ENCODE measurements at places on chromosomes 7 and 10. TPM values are rescaled to one million over a fixed set of nuclear protein-coding genes. Genes with fewer than 3 reads are reported as not detected.

DNA sequence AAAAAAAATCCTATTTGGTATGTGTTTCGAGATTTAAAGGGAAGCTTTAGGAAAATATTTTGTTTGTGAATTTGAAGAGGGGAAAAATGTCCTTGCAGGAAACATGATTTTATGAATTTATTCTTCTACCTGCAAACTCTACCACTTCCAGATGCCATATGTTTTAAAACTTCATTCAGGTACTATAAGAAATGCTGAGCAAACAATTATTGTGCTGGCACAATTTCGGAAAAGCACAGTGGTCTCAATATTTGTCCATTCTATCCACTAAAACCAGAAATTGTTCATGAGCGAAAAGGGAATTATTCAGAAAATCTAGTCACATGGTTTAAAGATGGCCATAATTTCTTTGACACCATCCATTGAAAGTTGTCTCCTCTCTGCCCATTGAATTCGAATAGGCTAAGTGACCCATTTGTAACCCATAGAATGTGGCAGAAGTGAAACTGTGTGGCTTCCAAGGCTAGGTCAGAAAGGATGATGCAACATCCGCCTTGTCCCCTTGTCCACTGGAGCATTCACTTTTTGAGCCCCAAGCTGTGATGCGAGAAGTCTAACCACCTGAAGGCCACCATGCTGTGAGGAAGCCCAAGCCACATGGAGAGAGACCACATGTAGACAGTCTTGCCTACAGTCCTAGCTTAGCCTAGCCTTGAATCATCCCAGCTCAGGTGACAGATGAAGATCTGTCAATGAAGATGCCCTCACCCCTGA lies 189.8 kb upstream of the PRKCQ start:
- no peak for DNase-seq

Gene FAM237B
- not detected for total RNA-seq

GRCh38 chr7:14332155-14332554 lies 342.7 kb upstream of the ETV1 start:
- DNase-seq: peak; percentile 29

Gene IDI2
- not detected for total RNA-seq

DNA sequence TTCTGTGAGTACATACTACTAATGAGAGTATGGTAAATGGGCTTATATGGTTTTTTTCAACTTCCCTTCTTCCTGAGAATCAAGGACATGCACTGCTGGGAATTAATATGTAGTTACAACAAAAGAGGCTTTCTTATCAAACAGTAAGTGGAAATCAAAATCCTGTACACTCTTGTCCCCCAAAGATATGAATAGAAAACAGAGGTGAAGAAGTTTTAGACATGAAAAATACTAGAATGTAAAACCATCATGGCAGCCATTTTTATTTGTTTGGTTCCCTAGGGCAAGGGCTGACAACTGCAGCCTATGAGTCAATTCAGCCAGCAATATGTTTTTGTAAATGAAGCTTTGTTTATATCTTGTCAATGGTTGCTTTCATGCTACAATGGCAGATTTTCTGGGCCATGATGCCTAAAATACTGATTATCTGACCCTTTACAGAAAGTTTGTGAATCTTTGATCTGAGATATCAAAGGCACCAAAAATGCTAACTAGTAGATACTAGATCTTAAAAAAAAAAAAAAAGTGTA lies 422.4 kb downstream of the PARD3 start:
- DNase-seq: no peak

DNA sequence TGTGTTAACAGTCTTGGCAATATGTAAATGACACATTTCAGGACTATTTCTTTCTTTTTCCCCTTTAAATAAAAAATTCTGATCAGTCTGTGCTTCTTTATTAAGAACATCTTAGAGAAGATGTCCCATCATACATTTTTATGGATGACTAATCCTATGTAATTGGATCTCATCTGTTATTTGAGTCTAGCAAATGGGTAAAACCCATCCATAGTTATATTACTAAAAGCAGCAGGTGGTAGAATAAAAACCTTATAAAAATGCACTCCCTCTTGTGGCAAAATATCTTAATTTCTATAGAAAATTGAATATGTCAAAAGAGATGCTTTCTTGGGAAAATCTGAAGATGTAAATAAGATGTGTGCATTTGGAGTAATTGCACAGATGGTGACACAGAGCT lies 35.3 kb downstream of the TRRAP start:
- DNase-seq: no peak

DNA sequence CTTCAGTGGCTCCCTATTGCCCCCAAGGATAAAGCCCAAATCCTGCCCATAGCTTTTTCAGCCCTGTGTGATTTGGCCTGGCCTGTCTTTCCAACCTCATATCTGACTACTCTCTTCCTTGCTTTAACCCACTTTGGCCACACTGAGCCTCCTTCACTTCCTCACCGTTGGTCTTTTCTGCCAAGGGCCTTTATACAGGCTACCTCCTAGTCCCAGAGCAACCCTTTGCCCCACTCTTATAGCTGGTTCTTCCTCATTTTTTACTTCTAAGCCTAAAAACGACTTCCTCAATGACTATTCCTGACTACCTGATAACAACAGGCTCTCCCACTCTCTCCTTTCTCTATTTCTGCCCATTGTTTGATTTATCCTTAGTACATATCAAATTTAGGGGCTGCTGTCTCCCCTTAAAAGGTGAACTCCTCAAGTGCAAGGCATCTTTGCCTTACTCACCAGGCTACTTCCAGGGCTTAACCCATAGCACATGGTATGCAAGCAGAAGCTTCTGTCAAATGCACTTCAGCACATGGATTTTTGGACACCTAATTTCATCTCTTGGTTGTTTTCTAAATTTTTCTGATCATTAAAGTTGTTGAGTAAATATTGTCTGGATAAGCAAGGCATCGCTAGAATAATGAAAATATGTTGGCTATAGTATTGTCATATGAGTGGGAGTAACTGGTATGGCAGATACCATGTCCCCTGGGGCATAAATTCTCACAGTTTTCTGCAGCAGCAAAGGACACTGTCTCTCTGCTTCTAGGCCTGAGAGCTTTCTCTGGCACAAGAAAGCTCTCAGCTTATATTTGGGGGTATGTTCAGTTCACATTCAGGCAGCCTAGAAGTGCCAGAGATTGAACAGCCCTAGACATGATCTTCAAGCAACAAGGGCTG lies 201.5 kb upstream of the GPR26 start:
- no peak for DNase-seq

Gene TMEM176B
- not detected for total RNA-seq

DNA sequence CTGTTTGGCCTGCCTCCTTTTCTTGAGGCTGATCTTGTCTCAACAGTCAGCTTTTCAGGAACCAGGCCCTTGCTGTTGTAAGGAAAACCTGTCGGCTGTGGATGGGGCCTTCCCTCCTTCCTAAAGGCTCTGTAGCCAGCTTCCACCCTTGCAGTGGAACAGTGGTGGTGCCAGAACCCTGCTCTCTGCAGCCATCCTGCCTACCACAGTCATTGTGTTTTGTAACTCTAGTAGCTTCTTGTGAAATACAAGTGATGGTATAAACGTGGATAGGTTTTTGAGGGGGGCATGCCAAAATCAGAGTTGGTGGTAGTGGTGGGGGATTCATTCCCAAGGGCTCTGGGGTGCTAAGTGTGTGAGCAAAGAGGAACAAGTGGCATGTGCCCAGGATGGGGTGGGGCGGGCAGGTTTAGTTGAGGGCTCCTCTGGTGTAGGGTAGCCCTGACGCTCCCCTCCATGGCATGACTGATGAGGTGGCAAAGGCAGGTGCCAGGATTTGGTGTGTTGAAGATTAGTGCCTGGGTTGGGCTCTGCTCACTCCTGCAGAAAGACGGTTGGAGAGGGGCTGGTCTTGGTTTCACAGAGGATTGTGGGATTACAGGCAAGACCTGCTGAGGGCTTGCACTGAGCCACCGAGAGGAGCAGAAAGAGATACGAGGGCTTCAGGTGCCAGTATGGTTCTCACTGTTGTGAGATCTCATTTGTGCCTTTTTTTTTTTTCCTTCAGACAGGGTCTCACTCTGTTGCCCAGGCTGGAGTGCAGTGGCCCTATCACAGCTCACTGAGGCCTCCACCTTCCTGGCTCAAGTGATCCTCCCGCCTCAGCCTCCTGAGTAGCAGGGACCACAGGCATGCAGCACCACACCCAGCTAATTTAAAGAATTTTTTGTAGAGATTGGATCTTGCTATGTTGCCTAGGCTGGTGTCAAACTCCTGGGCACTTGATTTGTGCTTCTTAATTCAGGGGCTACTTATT lies 7.4 kb downstream of the TSPAN14 start:
- DNase-seq: no peak

- DNase-seq: no peak
Observed at GRCh38 chr7:97015279-97015678, 9.4 kb downstream of the DLX5 start.

Gene ATP5F1C
- 291 TPM for total RNA-seq

DNA sequence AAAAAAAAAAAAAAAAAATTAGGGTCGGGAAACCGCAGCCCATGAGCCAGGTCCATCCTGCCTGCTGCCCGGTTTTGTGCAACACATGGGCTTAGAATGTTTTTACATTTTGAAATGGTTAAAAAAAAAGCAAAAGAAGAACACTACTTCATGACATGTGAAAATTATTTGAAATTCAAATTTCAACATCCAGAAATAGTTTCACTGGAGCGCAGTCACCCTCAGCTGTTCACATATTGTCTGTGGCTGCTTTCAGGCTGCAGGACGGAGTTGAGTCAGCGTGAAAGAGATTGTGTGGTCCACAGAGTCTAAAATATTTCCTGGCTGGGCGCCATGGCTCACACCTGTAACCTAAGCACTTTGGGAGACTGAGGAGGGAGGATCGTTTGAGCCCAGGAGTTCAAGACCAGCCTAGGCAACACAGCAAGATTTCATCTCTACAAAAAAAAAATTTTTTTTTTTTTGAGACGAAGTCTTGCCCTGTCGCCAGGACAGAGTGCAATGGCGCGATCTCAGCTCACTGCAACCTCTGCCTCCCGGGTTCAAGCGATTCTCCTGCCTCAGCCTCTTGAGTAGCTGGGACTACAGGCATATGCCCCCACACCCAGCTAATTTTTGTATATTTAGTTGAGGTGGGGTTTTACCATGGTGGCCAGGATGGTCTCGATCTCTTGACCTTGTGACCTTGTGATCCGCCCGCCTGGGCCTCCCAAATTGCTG lies 63.9 kb upstream of the ECHDC3 start:
- peak; percentile 62 for DNase-seq

- DNase-seq: peak; percentile 87
Observed at GRCh38 chr10:86969421-86970041, 1.2 kb downstream of the ADIRF start.

DNA sequence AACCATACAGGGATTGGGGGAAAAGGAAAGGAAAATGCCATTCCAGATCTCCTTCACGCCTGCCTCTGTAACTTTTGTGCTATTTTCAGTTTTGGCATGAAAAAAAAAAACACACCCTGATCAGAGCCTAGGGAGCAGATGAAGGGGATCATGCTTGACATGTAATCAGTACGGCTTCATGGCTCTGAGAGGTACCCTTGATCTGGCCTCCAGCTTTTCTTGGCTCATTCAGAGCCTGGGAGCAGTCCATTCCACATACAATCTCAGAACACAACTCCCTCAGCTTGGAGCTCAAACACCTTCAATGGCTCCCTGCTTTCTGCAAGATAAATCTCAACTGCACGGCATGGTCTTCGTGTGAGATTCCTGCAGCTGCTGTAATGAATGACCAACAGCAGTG lies 422.8 kb upstream of the ZMIZ1 start:
- DNase-seq: no peak

All from foreskin keratinocyte (primary cell).